ENCODE measurements at places on chromosomes 6 and 20.

DNA sequence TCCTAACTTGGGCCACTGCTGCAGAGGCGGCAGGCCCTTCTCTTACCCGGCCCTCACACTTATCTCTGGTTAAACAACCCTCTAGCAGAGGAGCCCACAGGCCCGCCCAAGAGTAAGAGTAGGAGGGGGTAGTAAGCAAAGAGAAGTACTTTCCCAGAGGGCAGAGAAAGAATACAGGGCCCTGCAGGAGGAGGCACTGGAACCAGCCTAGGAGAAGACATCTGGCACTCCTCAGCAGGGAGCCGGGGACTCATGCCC, 10.1 kb downstream of the MTCH1 start:
- no peak for DNase-seq

GRCh38 chr6:11362564-11362963, 130.1 kb upstream of the NEDD9 start:
- DNase-seq, result no peak

GRCh38 chr20:51021067-51022025, 1.6 kb downstream of the KCNG1 start:
- no peak for DNase-seq

- DNase-seq, result no peak
These were observed 116.6 kb upstream of the MAFB start for GRCh38 chr20:40805592-40805991.

DNA sequence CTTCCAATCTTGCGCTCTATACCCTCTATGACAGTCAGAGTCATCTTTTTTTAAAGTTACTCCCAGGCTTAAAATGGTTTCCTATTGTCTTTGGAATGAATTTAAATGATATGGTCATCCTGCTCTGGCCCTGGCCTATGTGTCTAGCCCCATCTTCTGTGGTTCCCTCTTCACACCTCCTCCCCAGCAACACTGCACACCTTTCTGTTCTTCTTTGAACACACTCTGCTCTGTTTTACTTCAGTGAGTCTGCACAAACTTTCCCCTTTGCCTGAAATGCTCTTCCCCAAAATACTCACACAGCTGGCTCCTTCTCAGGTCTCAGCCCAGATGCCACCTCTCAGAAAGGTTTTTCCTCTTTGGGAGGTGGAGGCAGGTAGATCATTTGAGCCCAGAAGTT, 132.7 kb downstream of the FYN start:
- no peak for DNase-seq

GRCh38 chr6:130105996-130106704, 87.8 kb downstream of the L3MBTL3 start:
- no peak for DNase-seq

DNA sequence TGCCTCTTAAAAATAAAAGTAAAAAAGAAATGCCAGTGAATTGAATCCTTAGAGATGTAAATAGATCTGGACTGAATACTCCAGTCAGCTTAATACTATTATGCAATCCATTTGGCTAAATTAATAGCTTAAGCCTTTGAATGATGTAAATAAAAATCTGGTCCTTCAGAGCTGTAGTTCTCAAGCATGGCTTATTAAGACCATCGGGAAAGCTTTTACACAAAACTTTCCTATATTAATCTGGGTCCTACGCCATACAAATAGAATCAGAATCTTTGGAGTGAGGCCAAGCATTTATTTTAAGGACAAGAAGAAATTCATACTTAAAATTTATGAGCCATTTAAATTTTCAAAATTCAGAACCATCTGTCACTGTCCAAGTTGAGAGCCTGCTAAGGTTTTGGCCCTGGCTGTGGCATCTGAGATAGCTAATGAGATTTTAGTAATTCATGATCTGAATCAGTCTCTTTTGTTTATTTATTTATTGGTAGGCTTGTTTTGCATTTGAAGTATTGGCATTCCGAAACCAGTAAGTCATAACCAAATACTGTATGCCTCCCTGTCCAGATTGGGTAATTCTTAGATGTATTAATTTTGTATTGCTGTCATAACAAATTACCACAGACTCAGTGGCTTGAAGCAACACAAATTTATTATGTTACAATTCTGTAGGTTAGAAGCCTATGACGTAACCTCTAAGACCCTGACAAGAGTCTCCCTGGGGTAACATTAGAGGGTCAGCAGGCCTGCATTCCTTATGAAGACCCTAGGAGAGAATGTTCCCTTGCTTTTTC, 228.1 kb upstream of the RAB32 start:
- DNase-seq, result no peak

- DNase-seq, result no peak
These were observed 18.7 kb upstream of the RNF144B start for GRCh38 chr6:18368277-18369105.

- DNase-seq, result peak; percentile 77
These were observed 155.5 kb upstream of the SIM1 start for GRCh38 chr6:100620085-100620840.

GRCh38 chr6:75876152-75876551, 127.1 kb downstream of the MYO6 start:
- no peak for DNase-seq

GRCh38 chr6:40407239-40407638, 179.9 kb downstream of the LRFN2 start:
- DNase-seq, result no peak

DNA sequence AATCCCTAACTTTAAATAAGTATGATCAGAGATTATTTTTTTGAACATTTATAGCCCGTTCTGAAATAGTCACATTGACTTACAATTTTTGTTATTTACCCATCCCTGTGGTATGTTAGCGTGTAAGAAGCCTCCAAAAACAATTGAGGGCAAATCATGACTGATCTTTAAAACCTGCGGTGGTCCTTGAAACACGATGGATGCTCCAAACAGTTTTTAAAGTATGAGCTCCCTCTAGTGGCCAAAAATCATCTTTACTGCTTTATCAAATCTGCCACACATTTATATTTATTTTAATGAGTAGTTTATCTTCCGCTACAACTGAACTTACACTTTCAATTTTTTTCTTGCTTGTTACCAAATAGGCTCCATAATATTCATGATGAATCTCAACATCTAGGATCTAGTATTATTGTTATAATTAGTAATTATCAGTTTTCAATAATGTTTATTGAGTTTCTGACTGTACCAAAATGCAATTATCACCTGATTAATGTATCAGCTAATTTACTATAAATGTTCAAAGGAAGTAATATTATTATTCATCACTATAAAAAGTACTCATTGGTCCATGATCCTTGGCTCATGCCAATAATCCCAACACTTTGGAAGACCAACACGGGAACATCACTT, 52.2 kb downstream of the MARCKS start:
- peak; percentile 70 for DNase-seq

DNA sequence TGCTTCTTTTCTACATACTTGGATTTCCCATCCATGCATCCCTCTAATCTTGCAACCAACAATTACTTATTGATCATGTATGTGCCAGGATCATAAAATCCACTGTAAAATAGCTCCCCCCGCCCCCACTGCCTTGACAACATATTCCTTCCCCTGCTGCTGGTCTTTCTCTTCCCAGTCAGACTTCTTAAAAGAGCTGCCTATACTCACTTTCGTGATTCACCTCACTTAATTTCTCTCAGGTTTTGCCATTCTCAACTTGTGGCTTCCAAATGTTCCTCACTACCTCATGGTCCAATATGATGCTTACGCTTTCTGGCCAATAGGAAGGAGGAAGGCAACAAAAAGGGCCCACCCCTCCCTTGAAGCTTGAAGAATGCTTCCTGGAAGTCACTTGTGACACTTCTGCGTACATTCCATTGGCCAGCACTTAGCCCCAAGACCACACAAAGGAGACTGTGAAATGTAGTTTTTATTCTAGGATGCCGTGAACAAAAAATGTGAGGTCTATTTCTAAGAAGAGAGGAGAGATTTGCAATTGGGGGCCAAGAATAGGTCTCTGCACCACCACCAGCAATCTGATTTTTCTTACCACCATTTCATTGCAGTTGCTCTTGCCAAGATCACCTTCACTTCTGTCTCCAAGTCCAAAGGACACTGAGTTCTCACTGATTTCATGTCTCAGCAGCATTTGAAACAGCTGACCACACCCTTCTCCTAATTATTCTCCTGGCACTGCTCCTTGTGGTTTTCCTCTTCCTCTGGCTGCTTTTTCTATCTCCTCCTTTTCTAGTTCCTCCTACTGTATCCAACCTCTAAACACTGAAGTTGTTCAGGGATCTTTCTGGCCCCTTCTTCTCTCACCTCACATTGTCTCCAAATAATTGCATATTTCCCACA, 30.8 kb downstream of the CD164 start:
- no peak for DNase-seq

DNA sequence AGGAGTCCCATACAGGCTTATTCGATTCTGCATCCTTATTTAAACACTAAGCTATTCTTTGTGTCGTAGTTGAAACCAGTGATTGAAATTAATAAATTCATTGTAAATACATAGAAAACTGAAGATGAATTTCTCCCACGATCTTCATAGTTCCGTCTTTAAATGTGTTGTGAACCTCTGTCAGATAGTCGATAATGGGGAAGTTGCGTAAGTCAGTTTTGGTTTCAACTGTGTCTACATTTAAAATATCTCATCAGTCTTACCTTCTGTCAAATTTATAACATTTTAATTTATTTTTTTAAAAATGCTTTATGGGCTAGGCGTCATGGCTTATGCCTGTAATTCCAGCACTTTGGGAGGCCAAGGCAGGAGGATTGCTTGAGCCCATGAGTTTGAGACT, 12.7 kb downstream of the STX11 start:
- DNase-seq, result no peak

GRCh38 chr20:63326314-63327230, 33.6 kb downstream of the COL20A1 start:
- DNase-seq, result no peak

GRCh38 chr6:73800997-73801396, 105.0 kb downstream of the CD109 start:
- no peak for DNase-seq

DNA sequence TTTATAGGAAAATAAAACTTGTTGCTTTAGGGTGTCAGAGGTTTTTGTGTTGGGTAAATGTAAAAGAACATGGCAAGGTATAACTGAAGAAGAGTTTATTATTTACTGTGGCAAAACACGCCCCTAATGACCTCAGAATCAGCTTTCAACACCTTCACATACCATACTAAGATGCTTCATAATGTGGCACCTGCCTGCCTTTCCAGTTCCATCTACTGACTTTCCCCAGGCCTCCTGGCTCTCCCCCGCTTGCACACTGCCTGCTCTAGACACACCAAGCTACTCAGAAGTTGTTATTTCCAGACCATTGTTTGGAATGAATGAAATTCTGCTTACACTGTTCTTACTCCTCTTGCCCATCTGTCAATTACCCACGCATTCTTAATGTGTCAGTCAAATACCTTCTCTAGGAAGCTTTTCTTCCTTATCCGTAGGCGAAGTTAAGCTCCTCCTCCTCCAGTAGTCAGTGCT, 1.8 kb downstream of the TIAM2 start:
- no peak for DNase-seq

DNA sequence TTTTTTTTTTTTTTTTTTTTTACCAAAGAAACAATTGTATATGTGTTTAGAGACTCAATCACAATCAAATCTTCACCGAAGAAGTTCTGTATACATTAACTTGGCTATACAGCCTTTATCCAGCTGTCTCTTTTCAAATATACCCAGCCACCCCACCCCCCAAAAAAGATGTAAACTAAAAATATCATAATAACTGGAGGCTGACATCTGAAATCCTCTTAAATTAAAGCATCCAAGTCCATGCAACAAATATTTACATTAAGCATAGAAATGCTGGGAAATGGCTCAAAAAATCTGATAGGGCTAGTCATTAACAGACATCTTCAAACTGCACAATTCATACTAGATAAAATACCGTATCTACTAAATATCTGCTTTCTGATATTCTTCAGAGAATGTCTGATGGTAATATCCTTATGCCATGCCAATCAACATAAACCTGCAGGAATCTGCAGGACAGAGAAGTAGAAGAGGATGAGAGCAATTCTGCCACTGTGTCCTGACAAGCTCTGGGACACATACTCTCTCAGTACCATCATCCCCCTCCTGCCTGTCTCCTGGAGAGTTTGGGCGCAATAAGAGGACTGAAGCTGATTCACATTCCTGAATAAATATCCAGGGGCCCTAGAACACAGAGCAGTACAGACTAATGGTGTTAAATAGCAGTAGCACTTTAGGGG, 152.4 kb downstream of the KIF6 start:
- no peak for DNase-seq

- peak; percentile 56 for DNase-seq
These were observed 880.5 kb upstream of the DEFB115 start for GRCh38 chr20:30376767-30377658.

- DNase-seq, result no peak
These were observed 1.5 kb downstream of the TP53INP2 start for GRCh38 chr20:34705397-34706301.

- no peak for DNase-seq
These were observed 100.8 kb downstream of the DST start for GRCh38 chr6:56541741-56542360.

GRCh38 chr20:49634116-49634515, 66.2 kb upstream of the PTGIS start:
- DNase-seq, result no peak

DNA sequence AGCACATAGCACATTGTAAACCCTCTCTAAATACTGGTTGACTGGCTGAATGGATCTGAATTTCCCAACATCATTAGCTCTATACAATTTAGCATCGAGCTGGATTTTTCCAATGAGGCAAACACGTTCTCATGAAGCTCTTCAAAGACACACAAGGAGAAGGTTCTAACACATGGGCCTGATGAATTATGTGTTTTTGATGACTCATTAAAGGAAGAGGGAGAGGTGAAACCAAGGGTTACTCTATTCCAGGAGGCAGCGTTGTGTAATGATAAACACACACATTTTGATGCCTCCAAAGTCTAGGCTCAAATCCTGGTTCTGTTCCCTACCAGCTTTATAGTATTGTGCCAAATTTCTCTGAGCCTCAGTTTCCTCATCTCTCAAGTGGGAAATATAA, 84.3 kb downstream of the PFDN4 start:
- no peak for DNase-seq

GRCh38 chr20:61308477-61308774, 56.4 kb downstream of the CDH4 start:
- no peak for DNase-seq

All from fibroblast of skin of left biceps (primary cell).